ENCODE measurements at places on chromosomes 3 and 15. TPM values are rescaled to one million over a fixed set of nuclear protein-coding genes. Genes with fewer than 3 reads are reported as not detected.

Gene RBP2
- total RNA-seq = not detected

Gene ZNF621
- total RNA-seq = 22.5 TPM

Gene DAZL
- total RNA-seq = 0.18 TPM

Gene RARB
- total RNA-seq = not detected

Gene CAV3
- not detected for total RNA-seq

Gene SI
- not detected for total RNA-seq

Gene THSD4
- total RNA-seq = not detected

Gene DZIP1L
- total RNA-seq = not detected

Gene GP5
- 0.42 TPM for total RNA-seq

Gene MEGF11
- not detected for total RNA-seq

Gene EXOSC7
- total RNA-seq = 89.6 TPM

Gene GPR62
- total RNA-seq = not detected

Gene B3GNT5
- 10.0 TPM for total RNA-seq

Gene CACNA2D3
- total RNA-seq = not detected

Gene CCR5
- total RNA-seq = 3.4 TPM

Gene GABRR3
- not detected for total RNA-seq

Gene MCTP2
- total RNA-seq = 16.5 TPM

Gene CHST2
- total RNA-seq = 3.0 TPM

Gene ANKDD1A
- 3.0 TPM for total RNA-seq

DNA sequence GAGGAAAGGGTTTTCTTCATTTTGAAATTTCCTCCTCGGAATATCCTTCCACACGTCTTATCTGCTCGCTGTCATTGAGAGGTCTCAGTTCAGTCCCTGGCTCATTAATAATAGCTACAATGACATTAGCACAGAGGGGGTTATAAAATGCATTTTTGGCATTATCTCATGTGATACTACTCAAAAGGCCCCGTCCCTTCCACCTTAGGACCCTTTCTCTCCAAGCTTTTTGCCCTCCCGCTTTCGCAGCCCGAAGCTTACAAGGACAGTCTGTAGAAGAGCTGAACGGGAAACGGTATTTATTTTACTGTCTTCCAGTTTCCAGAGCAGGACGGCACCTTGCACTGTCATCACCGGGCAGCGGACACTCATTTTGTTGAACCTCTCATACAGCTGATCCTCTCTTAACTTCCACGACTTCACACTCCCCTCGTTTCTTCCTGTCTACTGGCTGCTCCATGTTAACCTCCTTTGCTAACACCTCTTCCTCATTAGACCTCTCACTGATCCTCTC, 5.6 kb upstream of the PLEKHO2 start:
- DNase-seq = no peak

GRCh38 chr3:136251511-136251910, 1.4 kb downstream of the PCCB start:
- no peak for DNase-seq

- no peak for DNase-seq
These were observed 29.5 kb downstream of the PRICKLE2 start for GRCh38 chr3:64195789-64196188.

DNA sequence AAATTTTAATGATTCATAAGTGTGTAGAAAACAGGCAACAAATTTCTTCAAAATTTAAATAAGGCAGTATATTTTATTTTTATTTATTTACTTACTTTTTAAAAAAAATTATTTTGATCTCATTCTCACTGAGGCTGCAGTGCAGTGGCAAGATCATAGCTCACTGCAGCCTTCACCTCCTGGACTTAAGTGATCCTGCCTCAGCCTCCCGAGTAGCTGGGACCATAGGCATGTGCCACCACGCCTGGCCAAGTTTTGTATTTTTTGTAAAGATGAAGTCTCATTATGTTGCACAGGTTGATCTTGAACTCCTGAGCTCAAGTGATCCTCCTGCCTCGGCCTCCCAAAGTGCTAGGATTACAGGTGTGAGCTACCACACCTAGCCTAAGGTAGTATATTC, 61.2 kb upstream of the XRN1 start:
- DNase-seq = no peak

DNA sequence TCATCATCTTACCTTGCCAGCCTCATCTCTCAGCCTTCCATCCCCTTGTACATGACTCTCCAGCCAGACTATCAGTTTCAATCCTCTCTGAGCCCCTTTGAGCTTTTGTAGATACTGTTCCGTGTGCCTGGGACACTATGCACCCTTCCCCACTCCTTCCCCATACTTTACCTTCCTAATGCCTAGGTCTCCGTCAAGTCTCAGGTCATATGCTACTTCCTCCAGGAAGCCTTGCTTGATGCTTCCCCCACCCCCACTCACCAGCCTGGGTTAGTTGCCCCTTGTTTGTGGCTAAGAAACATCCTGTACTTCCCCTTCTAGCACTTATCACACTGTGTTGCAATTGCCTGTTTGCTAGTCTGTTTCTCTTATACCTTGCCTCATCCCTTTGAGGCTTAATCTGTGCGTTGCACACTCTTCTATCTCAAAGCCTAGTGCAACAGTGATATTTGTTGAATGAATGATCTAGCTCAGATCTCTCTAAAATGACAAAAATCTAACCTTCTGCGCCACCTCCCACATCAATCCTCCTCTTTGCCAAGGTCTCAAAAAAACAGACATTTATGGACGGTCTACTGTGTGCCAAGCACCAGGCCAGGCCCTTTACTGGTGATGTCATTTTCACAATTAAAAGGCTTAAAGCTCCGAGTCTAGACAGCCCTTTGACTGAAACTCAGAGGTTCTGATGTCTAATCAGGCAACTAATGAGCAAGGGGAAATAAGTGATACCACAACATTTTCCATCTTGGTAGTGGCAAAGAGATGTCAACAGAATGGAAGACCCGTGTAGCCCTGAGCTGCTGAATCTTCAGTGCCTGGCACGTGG, 6.5 kb upstream of the USP3 start:
- DNase-seq = peak; percentile 91

DNA sequence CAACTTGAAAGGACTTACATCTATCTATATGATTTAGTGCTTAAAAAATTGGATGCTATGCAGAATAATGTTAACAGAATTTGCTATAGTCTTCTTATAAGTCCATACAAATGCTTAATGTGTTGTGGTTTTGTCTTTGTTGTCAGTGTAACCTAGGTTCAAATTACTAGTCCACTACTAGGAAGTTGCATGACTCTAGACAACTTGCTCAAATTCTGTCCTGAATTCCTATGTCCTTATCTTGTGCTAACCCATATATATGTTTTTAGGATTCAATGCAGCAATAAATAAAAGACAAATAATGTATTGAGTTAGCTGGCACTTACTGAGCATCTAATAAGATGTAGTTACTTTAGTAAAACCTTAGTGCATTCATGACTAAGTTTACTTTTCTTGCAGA, 276.5 kb upstream of the KCNMB2 start:
- DNase-seq = no peak

DNA sequence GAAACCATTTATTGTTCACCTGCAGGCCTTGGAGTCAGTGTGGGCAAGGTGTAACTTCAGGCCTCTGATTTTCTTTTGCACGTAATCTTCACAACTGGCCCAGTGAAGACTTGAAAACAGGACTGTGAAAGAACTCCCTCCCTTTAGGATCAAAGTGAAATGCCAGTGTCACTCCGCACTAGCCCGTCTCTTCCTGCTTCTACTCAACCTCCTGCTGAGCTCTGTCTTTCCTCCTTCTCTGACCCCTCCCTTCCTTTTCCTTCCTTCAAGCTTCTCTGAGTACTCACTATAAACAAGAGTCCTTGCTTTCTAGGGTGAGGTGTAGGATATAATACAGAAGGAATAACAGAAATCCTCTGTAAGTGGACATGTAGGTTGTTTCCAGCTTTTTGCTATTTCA, 28.5 kb downstream of the TMEM41A start:
- no peak for DNase-seq

DNA sequence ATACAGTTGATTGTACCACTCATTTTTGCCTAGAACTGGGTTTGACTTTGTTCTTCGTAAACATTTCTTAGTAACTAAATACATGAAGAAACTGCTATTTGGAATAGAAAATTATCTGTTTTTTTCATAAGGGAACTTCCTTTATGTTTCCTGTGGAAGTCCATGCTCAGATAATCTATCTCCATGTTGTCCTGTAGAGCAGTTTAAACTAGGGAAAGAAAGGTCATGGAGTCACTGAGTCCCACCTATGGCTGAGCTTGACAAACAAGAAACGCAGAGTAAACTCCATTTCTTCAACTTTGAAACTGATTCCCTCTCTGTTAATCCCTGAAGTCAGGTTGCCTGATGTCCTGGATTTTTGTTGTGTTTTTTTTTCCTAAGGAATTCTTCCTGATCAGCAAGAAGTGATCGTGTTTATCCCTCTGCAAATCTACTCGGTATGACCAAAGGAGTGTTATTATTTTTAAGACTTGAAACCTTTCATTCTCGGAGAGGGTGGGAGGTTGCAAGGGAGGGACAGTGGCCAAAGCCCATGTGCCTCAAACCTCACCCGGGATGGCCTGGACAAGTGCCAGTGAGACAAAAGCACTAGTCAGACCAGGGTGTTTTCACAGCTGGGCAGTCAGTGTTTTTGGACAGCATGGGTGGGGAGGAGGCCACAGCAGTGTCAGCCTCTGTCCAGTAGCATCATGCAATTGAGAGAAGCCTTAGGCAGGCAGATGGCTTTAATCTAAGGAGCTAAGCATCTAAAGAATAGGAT, 129.8 kb upstream of the PHLDB2 start:
- no peak for DNase-seq

DNA sequence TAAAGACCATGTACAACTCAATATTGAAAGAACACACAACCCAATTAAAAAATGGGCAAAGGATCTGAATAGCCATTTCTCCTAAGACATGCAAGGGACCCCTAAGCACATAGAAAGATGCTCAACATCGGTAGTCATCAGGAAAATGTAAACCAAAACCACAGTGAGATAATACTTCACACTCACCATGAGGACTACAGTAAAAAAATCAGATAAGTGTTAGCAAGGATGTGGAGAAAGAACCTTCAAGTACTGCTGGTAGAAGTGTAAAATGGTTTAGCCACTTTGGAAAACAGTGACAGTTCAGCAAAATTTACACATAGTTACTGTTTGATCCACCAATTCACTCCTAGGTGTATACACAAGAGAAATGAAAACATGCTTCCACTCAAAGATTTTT, 30.1 kb upstream of the XIRP1 start:
- DNase-seq = no peak

DNA sequence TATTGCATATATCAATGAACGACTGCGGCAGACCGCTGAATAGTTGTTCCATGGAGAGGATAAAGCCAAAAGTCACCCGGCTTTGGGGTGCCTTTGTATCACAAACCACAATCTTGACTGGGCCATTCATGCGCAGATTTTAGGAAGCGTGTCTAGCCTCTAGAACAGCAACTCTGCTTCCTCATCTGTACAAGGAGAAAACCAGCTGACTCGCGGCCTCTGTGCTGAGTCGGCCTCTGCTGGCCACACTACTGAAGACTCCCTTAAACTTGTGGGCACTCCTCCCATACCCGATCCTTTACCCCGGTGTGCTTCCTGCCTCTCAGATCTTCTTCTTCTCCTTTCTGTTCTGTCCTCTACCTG, 872 bp downstream of the DLEC1 start:
- peak; percentile 59 for DNase-seq

DNA sequence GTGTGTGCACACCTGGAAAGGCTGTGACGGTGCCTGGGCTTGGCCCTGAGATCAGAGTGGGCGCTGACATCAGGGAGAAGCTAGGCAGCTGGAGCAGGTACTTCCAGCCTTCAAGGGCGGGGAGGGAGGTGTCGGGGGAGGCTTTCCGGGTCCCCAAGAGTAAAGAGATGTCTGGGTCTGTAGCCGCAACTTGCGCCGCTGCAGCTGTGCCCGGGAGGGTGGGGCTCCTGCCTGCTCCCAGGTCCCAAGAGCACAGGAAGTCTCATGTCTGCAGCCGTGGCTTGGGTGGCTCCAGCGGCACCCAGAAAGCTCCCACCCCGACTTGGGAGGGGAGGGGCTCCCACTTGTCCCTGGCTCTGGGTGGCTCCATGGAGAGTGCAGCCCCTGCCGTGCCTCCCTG, 103.2 kb upstream of the BNIP2 start:
- DNase-seq = peak; percentile 11

- no peak for DNase-seq
These were observed 40.9 kb upstream of the RYK start for GRCh38 chr3:134291319-134292254.

GRCh38 chr3:195699860-195700259, 20.9 kb upstream of the MUC20 start:
- DNase-seq = no peak

- no peak for DNase-seq
These were observed 56.5 kb downstream of the NEK11 start for GRCh38 chr3:131082871-131083863.

DNA sequence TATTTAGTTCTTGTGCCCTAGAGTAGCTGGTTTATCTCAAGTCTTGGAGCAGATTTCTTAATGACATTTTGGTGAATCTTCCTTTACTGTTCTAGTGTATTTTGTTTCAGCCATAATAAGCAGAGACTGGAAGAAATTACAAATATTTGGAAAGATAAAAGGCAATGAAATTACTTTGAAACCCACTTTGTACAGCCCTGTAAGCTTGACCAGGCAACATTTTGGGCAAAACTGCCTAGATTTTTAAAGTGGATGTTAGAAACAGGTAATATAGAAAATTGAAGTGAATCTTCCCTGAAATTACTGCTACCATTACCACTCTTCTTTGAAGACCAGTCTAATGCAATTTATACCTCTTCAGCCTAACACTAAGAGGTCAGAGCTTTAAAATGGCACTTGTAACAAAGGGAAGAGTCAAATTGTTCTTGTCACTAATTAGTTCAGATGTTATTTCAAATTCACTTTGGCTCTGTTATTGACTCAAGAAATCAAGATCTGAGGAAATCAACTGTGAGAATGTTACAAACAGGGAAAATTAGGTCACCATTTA, 589.4 kb downstream of the NLGN1 start:
- DNase-seq = no peak

- no peak for DNase-seq
These were observed 3.2 kb downstream of the HTR3E start for GRCh38 chr3:184099806-184100686.

DNA sequence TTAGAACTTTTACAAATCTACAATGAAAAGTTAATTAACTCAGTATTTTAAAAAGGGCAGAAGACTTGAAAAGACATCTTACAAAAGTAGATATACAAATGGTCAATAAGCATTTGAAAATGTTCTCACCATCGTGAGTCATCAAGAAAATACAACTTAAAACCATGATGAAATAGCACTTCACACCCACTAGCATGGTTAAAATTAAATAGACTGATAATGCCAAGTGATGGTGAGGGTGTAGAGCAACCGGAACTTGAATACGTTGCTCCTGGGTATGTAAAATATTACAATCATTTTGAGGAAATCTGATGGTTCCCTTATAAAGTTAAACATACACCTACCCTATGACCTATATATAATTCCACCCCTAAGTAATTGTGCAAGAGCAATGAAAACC, 319.8 kb upstream of the UMPS start:
- no peak for DNase-seq

DNA sequence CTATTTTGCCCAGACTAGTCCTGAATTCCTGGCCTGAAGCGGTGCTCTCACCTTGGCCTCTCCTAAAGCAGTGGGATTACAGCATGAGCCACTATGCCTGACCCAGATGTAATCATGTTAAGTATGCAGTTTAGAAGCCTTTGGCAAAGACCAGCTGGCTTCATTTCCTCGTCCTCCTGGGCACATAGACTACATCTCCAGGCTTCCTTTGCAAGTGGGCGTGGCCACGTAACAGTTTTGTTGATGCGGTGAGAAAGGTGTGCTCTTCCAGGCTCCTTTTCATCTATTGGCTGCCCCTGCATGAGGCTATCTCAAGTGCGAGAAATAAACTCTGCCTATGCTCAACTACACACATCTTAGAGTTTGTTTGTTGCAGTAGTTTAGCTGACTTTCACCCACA, 13.0 kb downstream of the SV2B start:
- DNase-seq = no peak

- no peak for DNase-seq
These were observed 48.0 kb downstream of the KLF15 start for GRCh38 chr3:126309165-126309564.

Measured in CD8-positive, alpha-beta memory T cell (primary cell).